ENCODE measurements at places on chromosomes 5 and 9.

DNA sequence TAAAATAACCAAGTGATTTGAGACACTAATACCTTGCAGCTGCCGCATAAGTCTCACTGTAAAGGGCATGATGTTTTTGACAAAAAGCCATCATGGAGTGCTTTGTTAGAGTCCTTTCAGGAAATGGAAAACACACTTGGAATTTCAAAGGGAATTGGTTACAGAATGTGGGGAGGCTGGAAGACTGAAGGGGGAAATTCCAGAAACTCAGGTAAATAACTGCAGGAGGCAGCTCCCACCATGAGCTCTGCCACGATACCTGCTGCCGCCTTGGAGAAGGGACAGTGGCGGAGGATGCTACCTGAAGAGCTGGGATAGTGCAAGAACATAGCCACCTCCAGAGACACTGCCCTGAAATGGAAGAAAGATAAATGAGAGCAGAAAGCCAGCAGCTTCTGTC lies 66.9 kb downstream of the PRKACG start:
- DNase-seq, result no peak

GRCh38 chr5:51881901-51882300 lies 498.7 kb downstream of the ISL1 start:
- DNase-seq, result no peak

GRCh38 chr5:42951293-42951840 lies 88.8 kb downstream of the ANXA2R start:
- peak; percentile 75 for DNase-seq

GRCh38 chr5:176648474-176649194 lies 1.4 kb downstream of the TSPAN17 start:
- DNase-seq, result no peak

DNA sequence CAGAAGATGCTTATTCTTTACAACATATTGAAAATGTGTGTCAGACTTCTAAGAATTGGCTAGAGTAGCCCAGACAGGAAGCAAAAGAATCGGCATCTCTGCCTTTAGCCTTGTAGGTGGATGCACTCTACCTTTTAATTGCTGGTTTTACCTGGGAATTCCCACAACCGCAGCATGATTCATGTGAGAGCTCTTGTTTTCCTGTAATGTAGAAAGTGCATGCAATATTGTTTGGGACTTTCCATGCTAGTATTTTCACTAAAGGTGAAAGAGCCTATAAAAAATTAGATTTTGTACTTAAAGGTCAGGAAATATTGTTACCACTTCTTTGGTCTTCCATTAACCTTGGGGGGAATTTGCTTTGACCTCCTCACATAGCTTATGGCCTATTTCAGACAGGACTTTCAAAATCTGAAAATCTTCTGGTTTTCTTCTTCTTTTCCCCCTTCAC lies 89.8 kb downstream of the NTRK2 start:
- no peak for DNase-seq

- no peak for DNase-seq
Measured at GRCh38 chr9:3118081-3118480, 274.2 kb upstream of the PUM3 start.

GRCh38 chr9:92564982-92565381 lies 29.2 kb upstream of the ECM2 start:
- DNase-seq, result no peak

DNA sequence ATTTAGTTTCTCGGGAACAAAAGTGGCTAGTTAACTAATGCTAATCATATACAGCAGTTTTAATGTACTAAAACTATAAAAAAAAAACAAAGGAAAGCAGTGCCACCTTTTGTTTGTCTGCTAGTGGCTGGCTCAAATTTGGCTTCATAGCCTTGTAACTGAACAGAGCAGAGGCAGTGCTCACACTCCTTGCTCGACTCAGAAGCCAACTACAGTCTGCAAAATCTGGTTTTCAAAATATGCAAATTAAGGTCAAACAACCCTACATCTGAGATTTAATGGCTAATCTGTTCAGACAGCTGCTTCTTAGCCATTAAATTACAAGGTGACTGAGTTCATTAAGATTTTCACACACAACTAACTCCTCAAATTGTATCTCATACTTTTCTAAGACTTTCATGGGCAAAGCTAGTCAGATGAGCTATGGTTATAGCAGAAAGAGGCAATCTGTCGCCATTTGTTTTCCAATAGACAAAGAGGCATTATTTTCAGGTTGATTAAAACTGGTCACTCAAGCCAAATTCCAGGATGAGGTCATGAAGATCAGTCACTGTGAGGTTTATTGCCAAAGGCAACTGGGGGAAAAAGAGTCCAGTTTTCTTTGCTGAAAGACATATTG lies 56.8 kb upstream of the EPB41L4A start:
- DNase-seq, result no peak

DNA sequence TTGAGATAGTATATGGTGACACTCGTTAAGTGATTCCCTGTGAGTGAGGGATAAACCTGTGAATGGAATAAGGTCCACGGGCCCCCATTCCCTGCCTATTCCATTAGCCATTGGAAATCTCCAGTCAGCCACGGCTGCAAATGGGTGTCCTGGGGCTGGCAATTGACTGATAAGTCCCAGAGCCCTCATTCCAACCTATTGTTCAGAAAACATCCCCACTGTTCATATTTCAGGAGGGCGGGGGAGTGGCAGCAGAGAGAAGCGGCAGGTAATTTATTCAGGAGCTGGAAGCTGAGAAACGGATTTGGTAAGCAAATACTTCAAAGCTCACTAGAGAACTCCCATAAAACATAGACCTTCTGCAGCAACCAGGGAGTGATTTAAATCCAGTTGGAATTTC lies 42.0 kb downstream of the TMEM174 start:
- no peak for DNase-seq

DNA sequence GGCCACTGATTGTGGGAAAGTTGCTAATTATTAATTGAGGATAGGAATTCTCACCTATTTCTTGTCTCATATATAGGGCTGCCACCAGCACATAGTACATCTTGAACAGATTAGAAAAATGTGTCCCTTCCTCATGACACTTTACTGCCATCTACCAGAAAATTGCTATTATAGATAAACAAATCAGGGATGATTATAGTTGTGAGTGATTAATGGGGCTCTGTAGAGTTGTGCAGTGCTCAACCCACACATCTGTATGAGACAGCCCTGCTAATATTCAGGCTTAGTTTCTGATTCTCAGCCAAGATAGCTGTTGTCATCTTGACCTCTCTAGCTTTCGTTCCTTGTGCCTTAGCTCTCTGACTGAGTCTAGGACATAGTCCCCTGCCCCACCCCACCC lies 373.3 kb downstream of the TLE4 start:
- no peak for DNase-seq

DNA sequence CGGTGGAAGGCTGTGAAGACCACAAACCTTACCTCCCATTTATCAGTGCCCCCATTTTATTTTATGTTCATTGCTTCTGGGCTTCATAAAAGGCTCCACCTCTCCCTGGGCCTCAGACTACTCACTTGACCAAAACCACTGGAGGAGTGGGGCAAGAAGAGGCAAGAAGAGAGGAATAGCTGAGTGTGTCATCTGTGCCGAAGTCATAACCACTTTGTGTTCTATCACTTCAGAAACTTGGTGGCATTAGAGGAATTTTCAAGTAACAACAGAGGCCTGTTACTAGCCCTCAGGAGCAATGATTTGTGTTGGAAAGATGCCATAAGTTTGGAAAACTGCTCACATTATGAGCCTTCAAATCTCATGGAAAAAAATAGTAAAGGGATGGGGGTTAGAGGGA lies 88.7 kb upstream of the PIK3R1 start:
- no peak for DNase-seq

- no peak for DNase-seq
Measured at GRCh38 chr9:70588381-70588780, 173.9 kb upstream of the KLF9 start.

DNA sequence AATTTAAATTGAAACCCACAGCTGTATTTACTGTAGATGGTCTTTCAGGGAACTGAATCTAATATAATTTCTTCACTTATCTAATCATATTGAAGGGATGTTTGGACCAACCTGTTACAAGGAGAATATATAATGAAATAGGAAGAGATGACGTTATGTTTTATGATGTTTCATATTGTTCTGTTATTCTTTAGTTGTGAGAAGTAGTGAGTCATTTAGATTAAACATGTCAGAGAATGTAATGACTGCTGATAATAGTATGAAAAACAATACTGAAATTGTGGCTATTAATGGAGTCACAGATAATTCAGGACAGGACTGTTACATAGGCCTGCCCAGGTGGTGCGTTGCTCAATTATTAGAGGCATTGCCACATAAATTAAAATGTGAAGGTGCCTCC lies 1993.4 kb downstream of the EFNA5 start:
- no peak for DNase-seq

DNA sequence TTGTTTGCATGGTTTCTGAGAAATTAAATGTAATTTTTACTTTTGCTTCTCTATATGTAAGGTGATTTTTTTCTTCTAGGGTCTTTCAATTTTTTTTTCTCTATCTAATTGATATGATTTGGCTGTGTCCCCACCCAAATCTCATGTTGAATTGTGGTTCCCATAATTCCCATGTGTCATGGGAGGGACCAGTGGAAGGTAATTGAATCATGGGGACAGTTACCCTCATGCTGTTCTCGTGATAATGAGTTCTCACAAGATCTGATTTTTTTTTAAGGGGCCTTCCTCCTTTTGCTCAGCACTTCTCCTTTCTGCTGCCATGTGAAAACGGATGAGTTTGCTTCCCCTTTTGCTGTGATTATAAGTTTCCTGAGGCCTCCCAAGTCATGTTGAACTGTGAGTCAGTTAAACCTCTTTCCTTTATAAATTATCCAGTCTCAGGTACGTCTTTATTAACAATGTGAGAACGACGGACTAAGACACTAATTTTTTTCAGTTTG lies 150.8 kb downstream of the MTRR start:
- DNase-seq, result no peak

DNA sequence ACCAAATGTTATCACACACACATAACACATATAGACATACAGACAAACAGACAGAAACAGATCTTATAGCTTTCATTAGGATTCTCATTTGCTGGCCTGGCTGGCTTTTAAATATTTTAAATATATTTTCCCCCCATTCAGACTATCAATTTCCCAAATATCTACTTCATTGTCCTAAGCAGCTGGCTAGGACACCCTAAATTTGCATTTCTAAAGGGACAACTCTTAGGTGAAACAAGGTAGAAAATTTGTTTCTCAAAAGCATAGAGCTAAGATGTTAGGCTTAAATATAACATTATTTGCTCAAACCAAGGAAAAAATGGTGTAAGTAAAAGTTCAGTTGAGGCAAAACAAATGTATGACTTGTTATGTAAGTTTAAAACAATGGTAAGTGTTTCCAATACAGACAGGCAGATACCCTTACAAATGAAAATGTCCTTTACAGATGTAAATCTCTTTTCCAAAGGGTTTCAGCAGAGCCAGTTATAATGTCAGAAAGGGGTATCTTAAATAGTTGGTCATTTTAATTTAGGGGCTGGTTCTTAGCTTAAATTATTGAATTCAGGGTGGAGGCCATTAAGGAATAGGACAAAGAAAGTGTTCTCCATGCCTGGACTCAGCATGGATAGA lies 522.8 kb downstream of the DMRTA1 start:
- no peak for DNase-seq

DNA sequence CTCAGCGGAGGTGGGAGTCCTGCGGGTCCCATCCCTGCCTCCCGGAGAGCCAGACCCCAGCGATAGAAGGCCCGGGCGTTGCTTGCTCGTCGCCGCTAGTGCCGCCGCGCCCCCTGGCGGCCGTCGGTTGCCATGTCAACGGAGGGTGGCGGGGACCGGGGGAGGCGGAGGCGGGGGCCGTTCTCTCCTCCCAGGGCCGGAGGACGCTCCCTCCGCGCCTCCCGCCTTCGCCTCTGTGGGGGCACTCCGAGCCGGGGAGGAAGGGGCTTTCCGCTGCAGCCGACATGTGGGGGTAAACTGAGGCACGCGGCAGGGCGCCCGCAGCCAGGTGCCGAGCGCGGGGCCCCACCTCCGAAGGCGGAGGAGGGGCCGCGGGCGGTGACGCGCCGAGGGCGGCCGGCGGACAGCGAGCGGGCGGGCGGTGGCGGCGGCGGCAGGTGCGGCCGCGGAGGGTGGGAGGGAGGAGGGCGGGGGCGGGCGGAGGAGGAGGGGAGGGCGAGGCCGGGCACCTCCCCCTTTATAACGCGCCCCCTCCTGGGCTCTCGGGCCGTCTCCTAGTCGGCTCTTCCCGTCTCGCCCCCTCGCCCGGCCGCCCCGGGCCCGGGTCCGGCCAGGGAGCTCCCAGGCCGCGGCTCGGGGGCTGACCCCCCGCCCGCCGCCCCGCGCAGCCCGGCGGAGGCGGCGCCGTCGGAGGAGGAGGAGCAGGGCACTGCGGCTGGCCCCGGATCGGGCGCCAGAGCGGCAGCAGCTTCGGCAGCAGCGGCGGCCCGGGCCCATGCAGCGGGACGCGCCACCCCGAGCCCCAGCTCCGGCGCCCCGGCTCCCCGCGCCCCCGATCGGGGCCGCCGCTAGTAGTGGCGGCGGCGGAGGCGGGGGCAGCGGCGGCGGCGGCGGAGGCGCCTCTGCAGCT lies 556 bp upstream of the CDK9 start:
- DNase-seq, result peak; percentile 94

- no peak for DNase-seq
Measured at GRCh38 chr5:72223371-72223770, 96.7 kb downstream of the MRPS27 start.

GRCh38 chr5:111756581-111757354 lies at the start of gene NREP:
Gene NREP (minus strand): TSS chr5:111757194. CDS start chr5:111755772, 1,422 bp downstream.
- DNase-seq, result no peak

DNA sequence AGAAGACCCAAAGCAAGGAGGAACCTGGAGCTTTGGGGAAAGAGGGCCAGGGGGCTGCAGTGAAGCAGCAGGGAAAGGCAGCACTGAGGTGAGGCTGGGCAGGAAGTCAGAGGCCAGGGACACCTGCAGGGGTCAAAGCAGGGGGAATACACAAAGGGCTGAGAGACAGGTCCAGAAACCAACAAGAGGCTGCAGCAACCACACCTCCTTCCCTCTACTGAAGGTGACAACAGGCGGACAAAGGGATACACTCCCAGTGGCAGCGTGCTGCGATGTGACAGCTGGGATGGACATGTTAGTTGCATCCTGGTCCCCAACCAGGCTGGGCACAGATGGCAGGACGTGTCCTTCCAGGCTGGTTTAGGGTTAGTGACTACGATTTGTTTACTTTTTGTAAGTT lies 12.6 kb downstream of the CFAP77 start:
- DNase-seq, result no peak

GRCh38 chr5:74643111-74643562 lies 2.6 kb upstream of the ENC1 start:
- no peak for DNase-seq

DNA sequence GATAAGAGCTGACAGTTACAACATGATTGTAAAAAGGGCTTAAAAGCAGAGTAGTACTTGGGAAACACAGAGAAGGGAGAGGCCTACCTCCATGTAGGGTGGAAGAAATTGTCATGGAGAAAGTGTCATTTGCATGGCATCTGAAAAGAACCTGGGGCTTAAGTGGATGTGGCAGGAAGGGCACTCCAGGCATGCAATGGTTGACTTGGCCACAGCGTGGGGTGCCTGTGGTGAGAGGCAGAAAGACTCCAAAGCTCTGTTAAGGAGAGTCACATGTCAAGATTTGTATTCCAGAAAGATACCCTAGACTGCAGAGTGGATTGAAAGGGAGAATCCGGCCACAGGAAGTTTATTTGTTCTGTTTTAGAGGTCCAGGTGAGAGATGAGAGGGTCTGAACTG lies 2.4 kb downstream of the POLR3G start:
- no peak for DNase-seq
